Stimulated activated CD4-positive, alpha-beta T cell treated with anti-CD3 and anti-CD28 coated beads, TNF-alpha, amount 100 ng/mL, for 48 hours (primary cell): ENCODE measurements at places on chromosomes 5 and 9.

GRCh38 chr9:104604801-104605200 is 626 bp downstream of the OR13C2 start:
- DNase-seq = no peak

DNA sequence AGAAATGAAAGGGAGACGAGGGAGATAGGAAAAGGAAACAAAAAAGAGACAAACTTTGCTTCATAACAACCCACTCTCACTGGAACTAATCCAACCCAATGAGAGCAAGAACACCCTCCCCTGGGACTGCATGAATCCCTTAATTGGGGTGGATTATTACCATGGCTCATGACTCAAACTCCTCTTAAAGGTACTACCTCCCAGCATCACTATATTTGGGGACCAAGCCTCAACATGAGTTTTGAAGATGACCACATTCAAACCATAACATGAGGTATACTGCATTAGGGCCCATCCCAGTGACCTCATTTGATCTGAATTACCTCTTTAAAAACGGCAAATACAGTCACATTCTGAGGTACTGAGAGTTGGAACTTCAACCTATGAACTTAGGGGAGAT is 8.0 kb downstream of the MTAP start:
- DNase-seq = no peak

GRCh38 chr5:31193116-31193515 is 370 bp upstream of the CDH6 start:
- no peak for DNase-seq

- DNase-seq = no peak
Observed at GRCh38 chr9:77158772-77159513, 18.4 kb upstream of the VPS13A start.

- DNase-seq = no peak
Observed at GRCh38 chr5:150639751-150640150, 709 bp upstream of the SYNPO start.
